Midbrain (tissue), 1 donor: ENCODE measurements at places on chromosomes 1 and 21.

DNA sequence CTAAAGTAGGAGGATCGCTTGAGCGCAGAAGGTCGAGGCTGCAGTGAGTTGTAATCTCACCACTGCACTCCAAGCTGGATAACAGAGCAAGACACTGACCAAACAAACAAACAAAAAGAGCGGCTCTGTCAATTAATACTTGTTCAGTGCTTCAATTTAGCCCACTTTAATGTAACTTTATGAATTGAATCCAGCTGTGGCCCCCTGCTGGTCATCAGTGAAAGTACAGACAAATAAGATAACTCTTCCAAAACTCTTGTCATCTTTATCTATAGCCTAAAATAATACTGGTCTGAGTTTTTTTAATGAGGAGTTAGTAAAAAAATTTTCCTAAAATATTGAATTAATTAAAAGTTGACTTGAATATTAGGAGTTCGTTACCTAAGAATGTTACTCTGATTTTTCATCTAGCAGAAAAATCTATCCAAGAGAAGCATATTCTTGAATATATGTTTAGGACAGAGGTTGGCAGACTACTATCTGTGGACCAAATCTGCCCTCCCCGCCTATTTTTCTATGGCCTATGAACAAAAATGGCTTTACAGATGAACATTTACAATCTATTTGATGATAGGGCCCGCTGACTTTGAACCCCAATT lies 26.1 kb downstream of the ATP5PF start:
- peak; percentile 42 for DNase-seq

DNA sequence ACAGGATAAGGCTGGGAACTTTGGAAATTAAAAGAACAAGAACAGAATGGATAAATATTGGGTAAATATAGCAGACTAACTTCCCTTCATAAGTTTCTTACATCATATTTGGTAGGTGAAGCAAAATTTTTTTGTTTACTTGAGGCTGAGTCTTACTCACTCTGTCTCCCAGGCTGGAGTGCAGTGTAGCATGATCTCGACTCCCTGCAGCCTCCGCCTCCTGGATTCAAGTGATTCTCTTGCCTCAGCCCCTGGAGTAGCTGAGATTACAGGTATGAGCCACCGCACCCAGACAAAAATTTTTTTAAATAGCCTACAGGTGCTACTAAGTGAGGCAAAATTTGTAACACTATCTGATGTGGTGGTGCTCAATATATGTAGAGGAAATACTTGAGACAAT lies 50.7 kb downstream of the TM2D1 start:
- no peak for DNase-seq

- no peak for DNase-seq
These were observed 3.3 kb downstream of the ACTRT2 start for GRCh38 chr1:3024588-3024987.

- no peak for DNase-seq
These were observed 175.5 kb downstream of the ASTN1 start for GRCh38 chr1:176989023-176989422.

- DNase-seq = no peak
These were observed 274.5 kb upstream of the C1orf174 start for GRCh38 chr1:4174291-4175200.

GRCh38 chr1:200147742-200148141 lies 120.2 kb downstream of the NR5A2 start:
- DNase-seq = no peak

- no peak for DNase-seq
These were observed 15.5 kb downstream of the CSMD2 start for GRCh38 chr1:34149501-34149900.
